MG63 (cell line): ENCODE measurements at places on chromosomes 3 and 15. TPM values are rescaled to one million over a fixed set of nuclear protein-coding genes. Genes with fewer than 3 reads are reported as not detected.

DNA sequence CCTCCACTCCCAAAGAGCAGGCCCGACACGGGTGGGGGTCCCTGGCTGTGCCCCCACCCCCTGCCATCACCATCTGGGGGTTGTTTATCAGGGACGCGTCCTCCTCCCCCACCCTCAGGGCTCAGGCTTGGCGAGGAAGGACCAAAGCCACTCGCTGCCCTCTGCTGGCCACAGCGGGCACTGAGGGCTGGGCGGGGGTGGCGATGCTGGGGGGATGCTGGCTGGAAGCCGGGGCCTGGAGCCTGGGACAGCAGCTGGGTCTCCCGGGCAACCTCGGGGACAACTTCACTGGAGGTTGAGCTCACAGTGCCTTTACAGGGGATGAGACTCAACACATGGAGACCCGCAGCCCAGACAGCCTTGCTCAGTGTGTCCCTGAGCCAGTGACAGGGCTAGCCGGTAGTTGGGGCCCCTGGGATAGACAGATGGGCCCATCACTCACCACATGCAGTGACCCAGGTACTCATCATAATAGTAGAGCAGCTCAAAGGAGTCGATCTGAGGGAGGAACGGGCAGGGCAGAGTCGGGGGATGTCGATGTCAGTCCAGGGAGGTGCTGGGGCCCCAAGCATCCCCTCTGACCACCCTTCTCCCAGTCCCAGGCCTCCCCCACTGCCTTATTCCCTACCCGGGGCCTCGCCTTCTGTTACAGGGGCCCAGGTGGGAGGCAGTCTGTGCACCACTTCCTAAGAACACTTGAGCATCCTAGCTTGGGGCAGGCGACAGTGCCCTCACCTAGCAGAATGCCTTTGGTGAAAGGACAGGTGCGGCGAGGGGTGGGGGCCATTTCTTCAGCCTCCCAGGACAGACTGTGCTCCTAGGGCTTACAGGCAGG, 5.9 kb upstream of the CALML4 start:
- peak; percentile 35 for DNase-seq

DNA sequence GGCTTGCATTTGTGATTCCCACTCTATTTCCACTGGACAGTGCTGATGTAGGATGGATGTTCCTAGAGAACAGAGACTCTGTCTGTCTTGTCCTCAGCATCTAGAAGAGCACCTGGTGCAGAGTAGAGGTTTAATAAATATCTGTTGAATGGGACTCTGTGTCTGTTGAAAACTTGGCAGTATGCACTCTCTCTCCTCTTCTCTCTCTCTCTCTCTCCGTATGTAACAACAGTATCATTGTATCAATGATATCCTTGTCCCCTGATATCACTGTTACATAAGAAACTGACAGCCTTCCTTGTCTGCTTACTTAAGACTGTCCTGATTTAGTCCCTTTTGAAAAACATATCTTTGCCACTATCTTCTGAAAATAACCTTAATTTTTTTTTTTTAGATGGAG, 24.3 kb upstream of the MGLL start:
- DNase-seq = no peak

- no peak for DNase-seq
Observed at GRCh38 chr3:171712171-171712938, 97.9 kb downstream of the PLD1 start.

- no peak for DNase-seq
Observed at GRCh38 chr3:171187706-171188290, 161.3 kb upstream of the SLC2A2 start.

GRCh38 chr15:56617628-56618027, 115.7 kb downstream of the ZNF280D start:
- DNase-seq = no peak

- no peak for DNase-seq
Observed at GRCh38 chr3:56351537-56351936, 116.7 kb downstream of the ERC2 start.

DNA sequence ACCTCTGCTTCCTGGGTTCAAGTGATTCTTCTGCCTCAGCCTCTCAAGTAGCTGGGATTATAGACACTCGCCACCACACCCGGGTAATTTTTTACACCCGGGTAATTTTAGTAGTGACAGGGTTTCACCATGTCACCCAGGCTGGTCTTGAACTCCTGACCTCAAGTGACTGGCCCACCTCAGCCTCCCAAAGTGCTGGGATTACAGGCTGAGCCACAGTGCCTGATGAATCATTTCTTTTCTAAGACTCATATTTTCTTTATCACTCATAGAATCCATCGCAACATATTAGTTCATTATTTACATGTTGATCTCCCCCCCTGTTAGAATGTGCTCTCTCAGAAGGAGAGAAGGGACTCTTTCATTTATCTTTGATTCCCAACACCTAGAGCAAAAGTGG, 109.5 kb upstream of the PTPRG start:
- no peak for DNase-seq

DNA sequence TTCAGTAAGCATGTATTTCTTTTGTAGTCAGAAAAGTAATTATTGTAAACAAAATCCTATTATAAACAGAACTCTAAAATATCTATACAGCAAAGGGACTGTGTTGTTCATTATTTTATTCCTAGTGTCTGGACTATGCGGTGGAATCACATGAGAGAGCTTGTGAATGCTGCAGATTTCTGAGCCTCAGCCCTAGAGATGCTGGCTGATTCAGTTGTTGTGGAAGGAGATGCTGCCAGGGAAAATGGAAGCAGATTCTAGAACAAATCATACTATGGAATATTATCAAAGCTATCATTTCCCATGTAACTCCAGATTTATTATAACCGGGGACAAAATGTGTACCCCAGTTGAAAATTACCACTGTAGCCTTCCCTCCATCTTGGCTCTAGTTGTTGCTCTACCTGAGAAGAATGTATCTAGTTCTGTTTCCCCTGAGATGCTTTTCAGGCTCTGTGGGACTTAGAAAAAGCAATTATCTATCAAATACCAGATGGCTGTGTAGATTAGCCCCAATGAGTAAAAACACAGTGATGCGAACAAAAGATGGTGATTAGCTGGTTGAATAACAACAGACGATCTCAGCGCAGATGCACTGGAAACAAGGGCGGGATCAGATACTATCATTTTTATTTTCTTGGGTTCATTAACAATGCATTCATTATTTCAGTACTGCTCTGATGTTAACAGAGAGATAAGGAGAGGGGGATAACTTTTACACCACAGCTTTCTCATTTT, 131.3 kb downstream of the TMEM108 start:
- DNase-seq = no peak

DNA sequence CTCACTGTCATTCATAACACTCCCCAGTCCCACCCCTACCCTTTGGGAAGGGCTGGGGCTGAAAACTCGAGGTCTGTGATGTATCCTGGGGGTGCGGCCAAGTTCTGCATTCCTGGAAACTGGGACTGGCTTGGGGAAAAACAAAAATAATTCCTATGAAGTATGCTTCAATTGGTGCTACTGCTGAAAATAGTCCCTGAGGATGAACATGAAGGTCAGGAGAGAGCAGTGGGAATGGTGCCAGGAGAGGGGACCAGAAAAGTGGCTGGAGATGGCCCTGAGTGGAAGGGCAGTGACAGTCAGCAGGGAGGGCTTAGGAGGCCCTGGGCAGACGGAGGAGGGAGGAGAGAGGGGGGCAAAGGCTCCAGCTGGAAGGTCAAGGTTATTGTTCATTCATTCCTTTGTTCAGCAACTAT, 4.8 kb upstream of the ISLR start:
- no peak for DNase-seq

DNA sequence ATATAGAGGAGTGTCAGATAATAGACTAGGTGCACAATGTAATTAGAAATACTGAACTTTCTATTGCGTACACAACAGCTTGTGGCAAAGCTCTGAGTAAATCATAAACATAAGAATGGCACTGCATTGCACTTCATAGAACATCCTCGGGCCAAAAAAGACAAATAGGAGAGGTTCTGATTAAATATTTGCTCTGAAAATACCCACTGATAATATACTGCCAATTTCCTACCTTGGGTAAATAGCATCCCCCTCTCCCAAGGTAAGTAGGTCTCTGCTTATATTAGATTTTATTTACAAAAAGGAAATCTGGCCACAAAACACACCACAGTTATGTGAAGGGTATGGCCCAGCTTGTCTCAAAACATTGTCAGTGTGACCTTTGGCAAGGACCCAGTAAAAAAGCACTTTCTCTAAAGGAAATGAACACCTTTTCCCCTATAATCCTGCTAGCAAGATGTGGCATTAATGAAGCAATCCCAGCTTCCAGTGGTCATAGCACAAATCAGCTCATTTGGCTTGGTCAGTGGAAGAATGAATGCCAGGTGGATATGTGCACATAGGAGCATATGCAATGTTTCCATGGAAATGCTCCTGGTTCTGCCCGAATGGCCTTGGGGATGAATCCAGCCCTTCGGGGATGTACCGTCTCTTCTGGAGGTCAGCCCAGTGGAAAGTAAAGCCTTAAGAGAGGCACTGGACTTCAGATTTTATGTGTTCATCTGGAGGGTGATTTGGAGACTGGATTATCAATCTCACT, 315.9 kb downstream of the LSAMP start:
- DNase-seq = no peak

- peak; percentile 84 for DNase-seq
Observed at GRCh38 chr3:187227658-187228258, 30.5 kb downstream of the RTP1 start.

DNA sequence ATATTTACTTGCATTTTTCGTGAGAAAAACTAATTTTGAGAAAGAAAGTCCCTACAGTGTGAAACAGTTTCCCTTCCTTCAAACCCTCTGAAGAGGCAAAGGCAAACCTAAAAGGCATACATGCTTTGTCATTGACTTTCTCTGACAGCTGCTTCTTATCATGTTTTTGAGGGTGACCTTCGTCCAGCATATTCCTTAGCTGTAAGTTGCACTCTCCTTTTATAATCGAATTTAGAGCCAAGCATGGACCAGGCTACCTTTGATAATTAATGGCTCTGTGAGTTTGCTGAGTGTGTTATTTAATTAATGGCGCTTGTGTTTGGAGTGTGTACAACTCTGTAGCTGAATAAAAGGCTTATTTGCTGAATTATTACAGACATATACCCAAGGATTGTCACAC, 684.2 kb upstream of the CFAP20DC start:
- DNase-seq = no peak

DNA sequence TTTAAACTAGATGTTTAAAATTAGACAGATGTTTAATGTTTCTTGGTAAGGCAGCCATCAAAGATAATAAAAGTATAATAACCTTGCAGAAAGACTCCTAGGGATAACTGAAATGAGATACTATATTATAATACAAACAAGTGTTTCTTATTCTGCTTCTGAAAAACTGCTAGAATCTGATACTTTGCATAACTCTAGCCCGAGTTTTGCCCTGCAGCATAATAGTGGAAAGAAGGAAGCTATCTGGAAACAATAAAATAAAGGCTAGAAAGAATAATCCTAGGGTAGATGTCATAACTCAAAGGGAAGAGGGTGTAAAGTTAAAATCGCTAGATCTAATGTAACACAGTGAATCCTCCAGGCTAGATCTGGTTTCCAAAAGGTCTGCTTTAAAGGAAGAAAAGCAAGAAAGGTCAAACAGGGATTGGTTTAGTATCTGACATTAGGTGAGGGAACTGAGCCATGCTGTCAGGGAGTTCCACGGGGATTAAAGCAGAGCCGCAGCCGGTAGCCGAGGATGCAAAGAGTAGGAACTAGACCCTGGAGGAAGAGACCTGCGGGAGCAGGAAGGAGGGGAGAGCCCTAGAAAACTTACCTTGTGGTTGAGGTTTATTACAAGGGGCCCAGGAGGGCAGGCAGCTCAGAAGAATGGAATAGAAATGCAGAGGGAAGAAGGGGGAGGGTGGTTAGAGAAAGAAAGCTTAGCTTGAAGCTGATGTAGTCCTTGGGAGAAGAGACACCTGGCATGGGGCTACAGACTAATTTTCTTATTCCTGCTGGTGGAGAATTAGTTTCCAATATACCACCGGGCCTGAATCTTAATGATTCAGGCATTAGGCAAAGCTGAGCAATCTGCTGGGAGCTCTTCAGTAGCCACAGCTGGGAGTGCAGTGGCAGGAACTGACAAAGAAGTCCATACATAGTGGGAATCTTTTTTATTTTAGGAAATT, 46.1 kb upstream of the TUSC7 start:
- no peak for DNase-seq

DNA sequence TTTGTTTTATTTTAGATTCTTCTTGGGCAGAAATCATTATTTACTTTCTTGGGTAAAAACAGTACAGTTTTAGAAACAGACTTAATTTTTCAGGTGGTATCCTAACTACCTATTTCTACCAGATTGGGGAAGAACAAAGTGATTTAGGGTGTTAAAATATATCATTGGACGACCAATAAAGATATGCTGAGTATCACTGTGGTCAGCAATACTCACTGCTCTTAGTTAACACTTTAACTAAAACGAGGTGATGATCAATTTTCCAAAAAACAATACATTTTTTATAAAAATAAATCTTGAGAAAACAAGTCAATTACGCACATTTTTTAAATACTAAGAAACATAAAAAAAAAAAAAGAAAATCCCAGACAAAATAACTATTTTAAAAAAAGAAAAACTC, 3.6 kb downstream of the COPS2 start:
- no peak for DNase-seq

DNA sequence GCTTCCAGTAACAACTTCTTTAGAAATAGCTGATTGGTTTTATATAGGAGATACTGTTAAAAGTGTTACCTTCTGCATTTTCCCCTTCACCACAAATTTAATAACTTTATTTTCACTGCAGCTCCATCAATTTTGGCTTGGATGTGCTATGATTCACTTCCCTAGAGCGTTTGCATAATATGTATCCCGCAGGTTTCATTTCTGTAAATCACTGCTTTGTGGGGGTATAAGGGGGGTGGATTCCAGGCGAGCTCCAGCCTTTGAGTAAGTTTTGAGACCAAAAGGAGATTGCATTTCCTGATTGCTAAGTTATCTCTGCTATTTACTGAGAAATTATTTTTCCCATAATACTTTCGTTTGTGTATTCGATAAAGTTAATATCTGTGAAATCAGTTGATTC, 232.6 kb downstream of the TBL1XR1 start:
- DNase-seq = peak; percentile 32

- peak; percentile 63 for DNase-seq
Observed at GRCh38 chr3:42036483-42036823, 54.7 kb upstream of the TRAK1 start.

DNA sequence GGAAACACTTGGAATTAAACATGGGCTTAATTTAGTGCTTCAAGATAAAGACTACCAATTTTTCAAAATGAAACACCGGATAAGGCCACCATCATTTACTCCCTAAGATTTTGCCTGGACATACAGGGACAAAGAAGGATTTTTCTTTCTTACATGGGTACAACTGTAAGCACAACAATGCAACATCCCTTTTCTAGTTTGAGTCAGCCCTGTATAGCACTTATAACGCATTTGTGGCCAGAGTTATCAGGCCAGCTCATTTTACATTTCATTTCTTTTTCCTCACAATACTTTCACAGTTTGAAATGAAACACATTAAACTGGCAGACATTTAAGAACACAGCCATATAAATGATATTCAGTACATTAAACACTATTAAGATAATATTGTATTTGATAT, 9.8 kb upstream of the SUCNR1 start:
- DNase-seq = no peak

The MKRN2 gene
- 15.8 and 25.5 TPM in 2 replicates for total RNA-seq

The DUOXA2 gene
- total RNA-seq = not detected in 2 replicates

The AADACL2 gene
- total RNA-seq = not detected in 2 replicates

The LARP6 gene
- total RNA-seq = 62.8 and 116 TPM in 2 replicates
